ENCODE measurements at places on chromosomes 6 and 20.

- no peak for DNase-seq
Measured at GRCh38 chr6:53089948-53090347, 24.7 kb downstream of the FBXO9 start.

- no peak for DNase-seq
Measured at GRCh38 chr6:132413499-132413802, 12.2 kb upstream of the MOXD1 start.

DNA sequence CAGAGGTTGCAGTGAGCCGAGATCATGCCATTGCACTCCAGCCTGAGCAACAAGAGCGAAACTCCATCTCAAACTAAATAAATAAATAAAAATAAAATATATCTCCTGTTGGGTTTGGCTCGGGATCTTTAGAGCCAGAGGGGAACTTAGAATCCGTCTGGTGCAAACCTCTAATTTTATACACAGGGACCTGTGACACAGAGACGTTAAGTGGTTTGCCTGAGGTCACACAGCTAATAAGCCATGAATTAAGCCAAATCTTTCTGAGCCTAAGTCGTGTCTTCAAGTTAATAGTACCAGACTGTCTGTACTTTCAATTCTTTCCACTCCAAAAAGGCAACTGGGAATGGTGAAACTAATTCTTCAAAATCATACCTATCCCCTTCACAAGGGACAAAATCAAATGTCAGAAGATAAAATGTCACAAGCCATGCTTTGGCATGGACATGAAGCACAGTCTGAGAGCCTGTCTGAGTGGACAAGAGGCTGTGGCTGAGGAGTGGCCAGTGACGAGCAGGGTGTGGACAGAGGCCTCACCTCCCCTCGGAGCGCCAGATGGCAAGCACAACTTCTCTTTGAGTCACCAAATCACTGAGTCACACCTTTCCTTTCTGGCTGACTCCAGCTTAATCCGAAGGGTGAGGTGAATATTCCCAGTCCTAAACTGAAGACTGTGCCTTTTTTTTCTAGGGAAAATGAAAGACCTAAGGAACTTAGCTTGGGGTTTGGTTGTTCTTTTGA is 177.4 kb downstream of the TFAP2A start:
- peak; percentile 77 for DNase-seq

DNA sequence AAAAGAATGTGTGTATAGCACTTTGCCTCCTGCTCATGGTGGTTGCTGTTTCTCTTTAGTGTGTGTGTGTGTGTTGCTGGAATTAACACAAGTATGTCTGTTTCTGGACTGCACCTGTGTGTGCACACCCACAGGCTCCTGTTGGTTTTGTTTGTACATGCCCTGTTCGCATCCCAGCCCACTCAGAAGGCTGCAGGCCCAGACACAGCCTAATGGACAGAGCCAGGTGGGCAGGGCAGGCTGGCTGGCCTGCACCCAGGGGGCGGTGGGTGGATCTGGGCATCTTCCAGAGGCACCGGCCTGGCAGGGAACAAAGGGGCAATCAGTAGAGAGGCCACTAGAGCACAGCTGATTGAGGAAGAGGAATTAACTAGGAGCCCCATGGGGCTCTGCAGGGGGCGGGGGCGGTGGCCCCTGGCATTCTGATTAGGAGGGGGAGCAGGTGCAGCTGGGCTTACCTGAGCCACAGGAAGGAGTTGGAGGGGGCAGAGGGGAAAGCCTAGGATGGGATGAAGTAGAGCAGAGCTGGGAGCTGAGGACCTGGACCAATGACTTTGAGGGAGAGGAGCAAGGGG is 21.9 kb downstream of the CD40 start:
- no peak for DNase-seq
